GM20000 (cell line): ENCODE measurements at places on chromosomes 3 and 15.

- no peak for DNase-seq
These were observed 48.0 kb upstream of the UTS2B start for GRCh38 chr3:191378142-191378812.

DNA sequence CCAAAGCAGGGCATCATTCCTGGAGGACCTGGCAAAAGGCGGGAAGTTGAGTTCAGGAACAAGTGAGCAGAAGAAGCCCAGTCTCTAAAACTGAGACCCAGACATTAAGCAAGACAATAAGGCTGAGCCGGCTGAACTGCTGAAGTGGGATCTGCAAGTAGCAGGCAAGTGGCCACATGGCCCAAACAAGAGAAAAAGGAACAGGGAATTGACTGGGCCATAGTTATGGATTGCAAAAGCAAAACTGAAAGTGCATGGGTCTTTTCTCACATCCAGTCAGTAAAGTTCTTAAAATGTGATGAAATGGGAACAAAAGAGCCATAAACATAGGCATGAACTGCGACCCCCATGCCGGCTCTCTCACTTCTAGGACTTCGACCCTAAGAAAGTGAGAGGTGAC, 101.2 kb downstream of the SCN11A start:
- DNase-seq, result no peak

- DNase-seq, result peak; percentile 41
These were observed 2.8 kb downstream of the PLXNB1 start for GRCh38 chr3:48426944-48427629.

DNA sequence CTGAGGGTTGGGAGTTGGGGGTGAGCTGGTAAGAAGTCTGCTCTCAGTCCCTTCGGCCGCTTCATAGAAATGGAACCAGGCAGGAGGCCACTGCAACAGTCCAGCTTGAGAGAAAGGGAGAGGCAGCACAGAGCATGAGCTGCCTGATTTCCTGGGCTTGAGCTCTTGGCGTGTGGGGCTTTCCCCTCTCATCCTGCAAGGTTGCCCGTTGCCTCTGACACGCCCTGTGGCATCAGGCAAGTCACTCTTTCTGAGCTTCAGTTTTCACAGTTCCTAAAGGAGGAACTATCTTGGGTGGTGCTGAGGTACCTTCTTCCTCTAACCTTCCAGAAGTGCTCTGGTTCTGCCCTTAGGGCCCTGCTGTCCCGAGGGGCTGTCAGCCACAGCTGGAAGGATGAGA, 4.9 kb downstream of the MESP2 start:
- no peak for DNase-seq

GRCh38 chr3:18111796-18112232, 313.3 kb downstream of the SATB1 start:
- peak; percentile 22 for DNase-seq

DNA sequence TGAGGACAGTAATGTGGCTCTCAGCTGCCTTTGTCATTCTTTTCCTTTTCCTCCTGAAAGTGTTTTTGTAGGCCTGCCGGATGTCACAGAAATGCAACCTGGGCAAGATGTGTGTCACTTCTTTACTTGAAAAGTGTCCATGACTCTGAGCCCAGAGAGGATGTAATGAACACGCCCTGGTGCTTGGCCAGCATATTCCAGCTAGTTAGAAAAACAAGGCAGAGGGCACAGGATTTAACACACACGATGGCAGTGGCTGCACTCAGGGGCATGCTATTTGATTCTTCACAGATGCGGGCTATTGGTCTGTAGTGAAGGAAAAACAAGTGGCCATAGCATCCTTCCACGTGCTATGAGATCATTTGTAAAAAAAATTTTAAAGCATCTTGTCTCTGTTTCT, 30.3 kb upstream of the PTX3 start:
- no peak for DNase-seq

DNA sequence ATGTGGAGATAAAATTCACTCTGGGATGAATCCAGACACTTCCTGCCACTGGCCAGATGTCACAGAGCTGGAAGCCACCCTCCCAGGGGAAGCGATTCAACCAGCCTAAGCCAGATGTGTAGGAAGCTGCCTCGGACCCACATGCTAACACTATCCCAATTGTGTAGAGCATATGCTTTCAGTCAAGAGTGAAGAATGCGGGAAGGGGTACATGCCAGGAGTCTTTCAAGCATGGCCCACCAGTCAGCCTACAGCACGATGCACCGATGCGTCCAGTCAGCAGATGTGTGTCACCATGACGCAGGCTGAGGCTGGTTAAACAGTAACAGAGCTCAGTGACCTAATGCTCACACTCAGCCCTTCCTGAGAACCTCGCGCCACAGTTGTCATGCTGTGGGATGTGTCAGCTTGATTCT, 38.8 kb upstream of the BNC1 start:
- no peak for DNase-seq

DNA sequence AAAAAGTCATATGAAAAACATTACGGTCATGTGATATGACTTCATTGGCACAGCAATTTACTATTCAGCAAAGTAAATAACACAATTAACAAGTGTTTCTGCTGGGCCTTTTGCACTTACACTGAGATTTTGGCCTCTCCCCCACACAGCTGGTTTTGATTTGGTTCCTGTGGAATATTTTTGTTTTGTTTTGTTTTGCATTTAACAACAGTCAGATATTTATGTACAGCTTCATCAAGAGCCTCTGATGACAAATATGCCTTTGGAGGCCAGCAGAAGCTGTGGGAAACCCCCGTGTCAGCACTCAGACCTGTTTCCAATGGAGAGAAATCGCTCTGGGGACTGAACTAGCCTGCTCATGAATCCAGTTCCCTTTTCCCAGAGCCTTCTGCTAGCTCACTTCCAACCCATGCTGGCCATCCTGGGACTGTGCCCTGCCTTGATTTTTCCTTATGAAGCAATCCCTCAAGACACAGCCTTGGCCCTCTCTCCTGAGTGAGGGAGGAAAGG, 161.9 kb downstream of the ATG7 start:
- no peak for DNase-seq
